Keratinocyte (primary cell): ENCODE measurements at places on chromosomes 13 and 19. TPM values are rescaled to one million over a fixed set of nuclear protein-coding genes. Genes with fewer than 3 reads are reported as not detected.

Gene FFAR1
- not detected in 3 replicates for polyA plus RNA-seq

Gene MUC16
- polyA plus RNA-seq, result 0.02 to 0.04 TPM (median 0.03 TPM) in 3 replicates

Gene ZNF560
- 0.04 to 0.19 TPM (median 0.15 TPM) in 3 replicates for polyA plus RNA-seq

Gene TMED1
- polyA plus RNA-seq, result 18.2 to 24.8 TPM (median 19.2 TPM) in 3 replicates

Gene FPR3
- not detected in 3 replicates for polyA plus RNA-seq

Gene OXGR1
- not detected in 3 replicates for polyA plus RNA-seq

Gene HTR2A
- not detected in 3 replicates for polyA plus RNA-seq

Gene COL5A3
- 0.32 to 0.67 TPM (median 0.43 TPM) in 3 replicates for polyA plus RNA-seq

Gene ZNF470
- polyA plus RNA-seq, result 1.7 to 3.2 TPM (median 2.7 TPM) in 3 replicates

Gene ZNF575
- polyA plus RNA-seq, result 0.05 to 0.22 TPM (median 0.06 TPM) in 3 replicates

Gene ATP4A
- not detected in 3 replicates for polyA plus RNA-seq

Gene RFPL4A
- polyA plus RNA-seq, result not detected in 3 replicates

Gene FUT6
- not detected in 3 replicates for polyA plus RNA-seq

Gene ZNF493
- polyA plus RNA-seq, result 2.5 to 3.8 TPM (median 3.8 TPM) in 3 replicates

Gene PSG7
- polyA plus RNA-seq, result 0.04 TPM in 1 of 3 replicates, not detected in the others

Gene SBK2
- polyA plus RNA-seq, result not detected in 3 replicates

Gene TYK2
- polyA plus RNA-seq, result 32.6 to 42.6 TPM (median 34.1 TPM) in 3 replicates

Gene ZNF100
- polyA plus RNA-seq, result 3.0 to 4.7 TPM (median 3.5 TPM) in 3 replicates

Gene SACS
- polyA plus RNA-seq, result 7.8 to 13.5 TPM (median 11.2 TPM) in 3 replicates

Gene MEIOSIN
- not detected in 3 replicates for polyA plus RNA-seq

Gene FZR1
- 23.3 to 28.1 TPM (median 26.3 TPM) in 3 replicates for polyA plus RNA-seq

Gene TEAD2
- 6.4 to 13.6 TPM (median 8.9 TPM) in 3 replicates for polyA plus RNA-seq

Gene NKPD1
- polyA plus RNA-seq, result 0.20 to 1.2 TPM (median 0.37 TPM) in 3 replicates

Gene SNAPC2
- 10.7 to 15.5 TPM (median 10.8 TPM) in 3 replicates for polyA plus RNA-seq

Gene NDUFA3
- 41.9 to 61.4 TPM (median 44.5 TPM) in 3 replicates for polyA plus RNA-seq

Gene VSIG10L
- polyA plus RNA-seq, result 1.2 to 2.0 TPM (median 1.5 TPM) in 3 replicates
